ENCODE measurements at places on chromosomes 1 and 21.
A peak's percentile ranks its signal among the peaks of the same experiment; 100 is the strongest.

- H3K4me3 ChIP-seq = no peak overlapping the region
- H3K4me1 ChIP-seq = no peaks in the 10 kb centered on the region
Measured at GRCh38 chr1:183837062-183837461, 32.1 kb downstream of the RGL1 start.

DNA sequence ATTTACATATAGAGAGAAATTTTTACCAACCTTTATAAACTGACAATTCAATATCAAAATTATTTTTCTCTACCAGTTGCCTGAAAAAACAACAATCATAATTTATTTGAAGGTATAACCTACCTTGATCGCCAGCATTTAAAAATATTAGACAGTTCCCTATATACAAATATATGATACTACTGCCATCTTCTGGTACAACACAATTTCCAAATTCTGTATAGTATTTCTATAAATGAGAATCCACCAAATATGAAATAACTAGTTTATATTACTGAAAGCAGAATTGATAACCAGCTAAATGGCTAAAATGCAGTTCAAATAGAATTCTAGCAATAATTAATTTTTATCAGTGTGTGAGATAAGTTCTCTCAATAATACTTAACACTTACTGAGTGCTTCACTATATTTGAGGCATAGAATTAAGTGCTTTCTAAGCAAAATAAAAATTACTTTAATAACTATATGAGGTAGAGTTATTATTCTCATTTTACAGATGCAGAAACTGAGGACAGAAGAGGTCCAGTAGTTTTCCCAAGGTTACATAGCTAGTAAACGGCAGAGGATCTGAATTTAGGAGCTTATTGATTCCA is 75.6 kb downstream of the PIGK start:
- no peak overlapping the region for H3K4me3 ChIP-seq
- DNase-seq = no peak
- no peaks in the 10 kb centered on the region for H3K27me3 ChIP-seq
- H3K4me1 ChIP-seq = peaks cover 3% of the 10 kb centered on the region

- DNase-seq = no peak
- no peaks in the 10 kb centered on the region for H3K36me3 ChIP-seq
- H3K4me1 ChIP-seq = peaks cover 44% of the 10 kb centered on the region
- peak overlapping the region; percentile 83 for H3K4me3 ChIP-seq
- H3K27ac ChIP-seq = peak overlapping the region; percentile 78
- H3K27me3 ChIP-seq = no peaks in the 10 kb centered on the region
Measured at GRCh38 chr1:175191659-175192058, 917 bp downstream of the KIAA0040 start.

GRCh38 chr1:115807723-115808122 is 33.2 kb downstream of the NHLH2 start:
- no peak overlapping the region for H3K4me3 ChIP-seq
- H3K36me3 ChIP-seq = no peaks in the 10 kb centered on the region
- H3K27me3 ChIP-seq = no peaks in the 10 kb centered on the region
- H3K27ac ChIP-seq = no peak overlapping the region

DNA sequence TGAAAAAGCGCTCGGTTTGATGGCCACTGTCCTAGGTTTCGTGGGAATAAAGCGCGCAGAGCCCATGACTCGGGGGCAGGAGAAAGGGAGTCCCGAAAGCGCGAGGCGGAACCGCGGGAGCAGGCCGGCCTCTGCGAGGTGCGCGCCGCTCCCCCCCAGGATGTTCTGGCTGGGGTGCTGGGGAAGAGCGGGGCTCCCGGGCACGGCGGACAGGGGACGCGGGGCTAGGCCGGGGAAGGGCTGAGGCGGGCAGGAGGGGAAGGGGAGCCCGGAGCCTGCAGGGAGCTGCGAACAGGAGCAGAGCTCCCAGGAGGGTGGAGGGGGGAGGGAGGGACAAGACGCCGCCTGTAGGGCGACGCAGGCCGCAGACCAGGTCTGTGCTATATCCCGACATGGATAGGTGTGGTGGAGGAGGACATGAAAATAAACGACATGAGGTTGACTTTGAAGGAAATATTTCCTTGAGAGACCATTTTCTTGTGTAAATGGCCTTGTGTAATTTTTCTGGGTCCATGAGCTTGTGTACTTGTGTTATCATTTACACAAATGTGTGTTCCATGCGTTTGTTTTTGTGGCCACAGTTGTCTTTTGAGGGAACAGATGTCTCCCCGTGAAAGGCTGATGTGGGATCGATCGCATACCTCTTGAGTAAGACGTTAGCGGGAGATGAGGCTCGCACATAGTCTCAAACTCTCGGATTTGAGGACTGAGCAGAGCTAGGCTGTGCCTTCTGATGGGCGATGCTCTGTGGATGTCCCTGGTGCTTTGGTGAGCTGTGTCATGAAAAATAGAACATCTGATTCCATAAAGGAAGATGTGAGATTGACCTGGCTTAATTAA is 1.3 kb downstream of the PCNT start:
- DNase-seq = no peak
- H3K4me1 ChIP-seq = peaks cover 22% of the 10 kb centered on the region
- H3K4me3 ChIP-seq = peak overlapping the region; percentile 80
- peak overlapping the region; percentile 98 for H3K27ac ChIP-seq
- H3K27me3 ChIP-seq = no peaks in the 10 kb centered on the region

- DNase-seq = no peak
- H3K4me1 ChIP-seq = peaks cover 7% of the 10 kb centered on the region
- peaks cover 43% of the 10 kb centered on the region for H3K27me3 ChIP-seq
- no peak overlapping the region for H3K27ac ChIP-seq
- no peaks in the 10 kb centered on the region for H3K36me3 ChIP-seq
Measured at GRCh38 chr1:34926156-34926555, 3.3 kb downstream of the DLGAP3 start.

GRCh38 chr21:45910548-45911221 is 70.9 kb upstream of the COL6A1 start:
- H3K27me3 ChIP-seq = no peaks in the 10 kb centered on the region
- no peaks in the 10 kb centered on the region for H3K36me3 ChIP-seq
- DNase-seq = no peak
- H3K27ac ChIP-seq = no peak overlapping the region
- H3K4me1 ChIP-seq = peaks cover 2% of the 10 kb centered on the region

DNA sequence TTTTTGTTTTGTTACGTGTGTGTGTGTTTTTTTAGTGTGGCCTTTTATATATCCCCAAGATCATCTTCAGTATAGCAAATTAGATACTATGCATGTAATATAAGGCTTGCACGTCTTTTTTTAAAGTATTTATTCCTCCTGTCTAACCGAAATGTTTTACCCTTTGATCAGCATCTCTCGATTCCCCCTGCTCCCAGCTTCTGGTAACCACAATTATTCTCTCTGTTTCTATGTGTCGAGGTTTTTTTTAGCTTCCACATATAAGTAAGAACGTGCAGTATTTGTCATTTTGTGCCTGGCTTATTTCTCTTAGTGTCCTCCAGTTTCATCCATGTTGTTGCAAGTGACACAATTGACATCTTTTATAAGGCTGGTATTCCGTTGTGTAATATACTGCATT is 18.7 kb downstream of the CEP85 start:
- H3K27ac ChIP-seq = no peak overlapping the region
- H3K36me3 ChIP-seq = peaks cover 14% of the 10 kb centered on the region
- H3K4me3 ChIP-seq = no peak overlapping the region
- no peak for DNase-seq

- H3K4me3 ChIP-seq = no peak overlapping the region
- H3K27me3 ChIP-seq = no peaks in the 10 kb centered on the region
- no peak for DNase-seq
- H3K27ac ChIP-seq = no peak overlapping the region
- no peaks in the 10 kb centered on the region for H3K36me3 ChIP-seq
Measured at GRCh38 chr21:18951271-18952038, 547.9 kb upstream of the TMPRSS15 start.

DNA sequence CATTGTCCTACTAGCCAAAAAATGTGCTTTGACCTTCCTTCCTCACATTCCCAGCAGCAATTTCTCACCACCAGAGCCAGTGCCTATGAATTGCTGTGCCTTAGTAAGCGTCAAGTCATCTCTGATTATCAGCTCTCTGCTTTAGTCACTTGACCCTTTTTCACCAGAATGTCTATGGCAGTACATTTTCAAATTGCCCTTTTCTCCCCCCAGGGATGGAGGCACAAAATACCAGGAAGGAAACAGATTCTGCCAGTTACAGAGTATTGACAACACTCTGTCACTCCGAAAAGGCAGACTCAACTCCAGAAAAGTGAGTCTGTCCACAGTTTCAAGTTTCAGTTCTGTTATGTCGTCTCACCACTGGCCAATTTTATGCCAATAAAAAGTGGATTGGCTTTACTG is 167.4 kb downstream of the TNFSF18 start:
- H3K4me1 ChIP-seq = no peaks in the 10 kb centered on the region
- no peak for DNase-seq
- no peak overlapping the region for H3K4me3 ChIP-seq
- H3K27me3 ChIP-seq = no peaks in the 10 kb centered on the region
- H3K36me3 ChIP-seq = no peaks in the 10 kb centered on the region

DNA sequence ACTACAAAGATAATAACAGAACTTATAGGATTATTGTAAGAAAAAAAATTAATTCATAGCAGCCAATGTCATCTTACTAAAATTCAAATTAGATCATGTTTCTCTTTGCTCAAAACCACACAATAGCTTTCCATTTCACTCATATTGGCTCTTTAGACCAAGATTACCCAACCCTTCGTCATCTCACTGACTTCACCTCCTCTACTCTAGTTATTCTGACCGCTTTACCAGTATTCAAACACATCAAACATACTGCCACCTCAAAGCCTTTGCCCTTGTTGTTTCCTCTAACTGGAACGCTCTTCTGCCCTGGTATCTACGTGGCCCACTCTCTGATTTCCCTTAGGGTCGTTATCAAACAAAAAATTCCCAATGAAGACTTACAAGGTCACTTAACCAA is 1.7 kb downstream of the ANGPTL3 start:
- no peak overlapping the region for H3K4me3 ChIP-seq
- DNase-seq = no peak
- H3K27me3 ChIP-seq = no peaks in the 10 kb centered on the region
- no peak overlapping the region for H3K27ac ChIP-seq
- no peaks in the 10 kb centered on the region for H3K4me1 ChIP-seq
- no peaks in the 10 kb centered on the region for H3K36me3 ChIP-seq

- no peaks in the 10 kb centered on the region for H3K27me3 ChIP-seq
- DNase-seq = no peak
- no peaks in the 10 kb centered on the region for H3K36me3 ChIP-seq
- no peak overlapping the region for H3K27ac ChIP-seq
Measured at GRCh38 chr1:180601512-180601911, 30.3 kb upstream of the XPR1 start.

DNA sequence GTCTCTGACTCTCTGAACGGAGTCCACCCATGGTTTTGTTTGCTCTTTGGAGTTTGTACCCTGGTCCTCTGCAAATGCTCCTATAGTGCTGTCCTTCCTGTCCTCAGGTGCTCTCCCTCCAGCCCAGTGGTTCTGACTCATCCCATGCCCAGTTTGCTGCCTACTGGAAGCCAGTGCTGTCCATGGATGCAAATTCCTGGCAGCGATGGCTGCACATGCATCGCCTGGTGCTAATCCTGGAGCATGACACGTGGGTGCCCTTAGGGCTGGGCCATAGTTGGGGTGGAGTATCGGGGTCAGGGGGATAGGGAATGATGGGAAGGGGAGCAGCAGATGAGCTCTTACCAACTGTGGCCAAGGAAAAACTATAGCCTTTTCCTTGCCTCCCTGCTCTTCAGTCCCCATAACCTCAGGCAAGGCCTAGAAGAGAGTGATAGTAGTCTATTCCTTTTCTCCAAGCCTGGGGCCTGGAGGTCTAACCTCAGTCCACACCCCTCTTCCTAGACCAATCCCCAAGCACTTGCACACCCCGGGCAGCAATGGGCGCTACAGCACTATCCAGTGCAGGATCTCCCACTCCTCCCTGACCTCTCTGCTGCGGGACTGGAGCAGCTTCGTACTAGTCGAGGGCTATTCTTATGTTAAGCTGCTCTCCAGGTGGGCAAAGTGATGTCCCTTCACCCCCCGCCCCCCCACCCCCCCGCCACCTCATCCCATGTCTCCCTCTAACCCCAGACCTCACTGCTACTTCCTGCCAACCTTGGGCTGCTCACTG is 31.6 kb downstream of the HYI start:
- H3K4me1 ChIP-seq = no peaks in the 10 kb centered on the region
- no peak overlapping the region for H3K4me3 ChIP-seq
- H3K36me3 ChIP-seq = peaks cover 76% of the 10 kb centered on the region
- no peak for DNase-seq
- H3K27me3 ChIP-seq = no peaks in the 10 kb centered on the region

DNA sequence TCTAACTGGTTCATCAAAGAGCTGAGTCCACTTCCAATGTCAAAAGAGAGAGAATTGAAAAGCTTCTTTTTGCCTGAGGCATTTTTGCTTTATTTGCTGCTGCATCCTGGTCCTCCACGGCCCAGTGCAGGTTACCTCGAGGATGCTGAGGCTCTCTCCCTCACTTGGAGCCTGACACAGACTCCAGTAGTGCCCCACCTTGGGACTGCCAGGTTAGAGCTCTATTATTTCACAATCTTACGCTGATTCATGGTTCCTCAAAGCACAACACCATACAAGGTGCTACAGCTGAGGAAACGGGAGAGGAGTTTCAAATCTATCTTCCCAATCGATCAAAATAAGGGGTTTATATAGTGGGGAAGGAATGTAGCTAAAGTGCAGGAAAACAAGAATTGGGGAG is 13.6 kb upstream of the PLPPR4 start:
- H3K27ac ChIP-seq = no peak overlapping the region
- no peak overlapping the region for H3K4me3 ChIP-seq
- no peaks in the 10 kb centered on the region for H3K27me3 ChIP-seq
- H3K4me1 ChIP-seq = no peaks in the 10 kb centered on the region
- DNase-seq = no peak

DNA sequence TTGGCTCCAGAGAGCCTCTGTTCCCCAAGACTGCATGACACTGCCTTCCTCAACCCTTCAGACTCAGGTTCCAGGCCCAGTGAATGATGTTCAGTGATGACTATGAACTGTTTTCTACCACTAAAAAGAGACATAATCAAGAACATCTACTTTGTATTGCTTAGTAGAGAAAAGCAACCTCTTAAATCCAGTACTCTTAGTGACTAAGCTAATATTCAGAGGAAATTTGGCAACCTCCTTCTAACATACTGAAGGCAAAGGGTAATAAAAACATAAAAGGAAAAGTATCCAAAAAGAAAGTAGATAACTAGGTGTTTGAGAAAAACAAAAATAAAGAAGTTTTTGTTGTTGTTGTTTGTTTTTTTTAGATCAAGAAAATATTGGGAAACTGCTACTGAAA is 153.3 kb upstream of the RUNX1 start:
- H3K27ac ChIP-seq = no peak overlapping the region
- no peaks in the 10 kb centered on the region for H3K36me3 ChIP-seq
- no peak overlapping the region for H3K4me3 ChIP-seq
- peaks cover 4% of the 10 kb centered on the region for H3K4me1 ChIP-seq
- DNase-seq = no peak
- H3K27me3 ChIP-seq = no peaks in the 10 kb centered on the region

GRCh38 chr1:157005965-157006364 is 39.6 kb downstream of the ARHGEF11 start:
- H3K4me1 ChIP-seq = no peaks in the 10 kb centered on the region
- DNase-seq = no peak
- H3K36me3 ChIP-seq = no peaks in the 10 kb centered on the region
- H3K27ac ChIP-seq = no peak overlapping the region

GRCh38 chr1:154520333-154520732 is 18.1 kb upstream of the SHE start:
- H3K27ac ChIP-seq = no peak overlapping the region
- H3K36me3 ChIP-seq = no peaks in the 10 kb centered on the region
- no peaks in the 10 kb centered on the region for H3K27me3 ChIP-seq
